ENCODE measurements at places on chromosomes 4 and X.

DNA sequence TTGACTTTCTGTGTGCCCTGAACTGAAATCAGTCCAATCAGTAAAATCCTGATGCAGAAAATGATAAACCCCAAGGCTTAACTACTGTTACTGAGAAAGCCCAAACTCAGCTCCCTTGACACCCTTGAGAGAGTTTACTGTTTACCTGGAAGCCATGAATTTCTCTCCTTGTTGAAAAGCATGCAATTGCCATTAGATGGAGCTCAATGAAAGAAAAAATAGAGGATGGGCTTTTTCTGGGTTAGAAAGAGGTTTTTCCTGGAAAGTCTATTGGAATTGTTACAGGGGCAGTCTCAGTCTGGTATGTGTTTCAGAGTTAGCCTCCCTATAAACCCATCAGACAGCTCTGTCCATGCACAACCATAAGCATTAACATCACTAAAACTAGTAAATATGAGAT, 66.4 kb upstream of the C4orf54 start:
- no peak for DNase-seq

DNA sequence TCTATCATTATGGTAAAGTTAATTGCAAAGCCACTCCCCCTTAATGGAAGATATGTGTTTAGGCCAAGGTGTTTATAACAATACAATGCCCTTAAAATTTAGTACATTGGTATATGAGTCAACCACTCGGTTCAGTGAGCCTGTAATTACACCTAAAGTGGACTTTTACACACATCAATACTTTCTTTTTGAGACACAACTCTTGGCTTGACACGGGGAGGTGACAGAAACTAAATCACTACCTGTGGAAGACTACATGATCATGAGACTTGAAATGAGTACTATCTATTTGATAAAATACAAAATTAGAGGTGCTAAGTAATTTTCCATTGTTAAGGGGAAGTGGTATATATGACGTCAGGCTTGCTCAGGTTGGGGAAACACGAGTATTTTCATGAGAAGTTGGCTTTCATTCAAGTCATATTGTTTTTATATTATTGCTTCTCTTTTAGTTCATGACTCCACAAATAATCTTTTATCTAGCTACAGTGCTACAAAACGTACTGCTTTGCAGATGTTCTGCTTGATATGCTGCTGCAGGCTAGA, 918.3 kb downstream of the ARAP2 start:
- no peak for DNase-seq

DNA sequence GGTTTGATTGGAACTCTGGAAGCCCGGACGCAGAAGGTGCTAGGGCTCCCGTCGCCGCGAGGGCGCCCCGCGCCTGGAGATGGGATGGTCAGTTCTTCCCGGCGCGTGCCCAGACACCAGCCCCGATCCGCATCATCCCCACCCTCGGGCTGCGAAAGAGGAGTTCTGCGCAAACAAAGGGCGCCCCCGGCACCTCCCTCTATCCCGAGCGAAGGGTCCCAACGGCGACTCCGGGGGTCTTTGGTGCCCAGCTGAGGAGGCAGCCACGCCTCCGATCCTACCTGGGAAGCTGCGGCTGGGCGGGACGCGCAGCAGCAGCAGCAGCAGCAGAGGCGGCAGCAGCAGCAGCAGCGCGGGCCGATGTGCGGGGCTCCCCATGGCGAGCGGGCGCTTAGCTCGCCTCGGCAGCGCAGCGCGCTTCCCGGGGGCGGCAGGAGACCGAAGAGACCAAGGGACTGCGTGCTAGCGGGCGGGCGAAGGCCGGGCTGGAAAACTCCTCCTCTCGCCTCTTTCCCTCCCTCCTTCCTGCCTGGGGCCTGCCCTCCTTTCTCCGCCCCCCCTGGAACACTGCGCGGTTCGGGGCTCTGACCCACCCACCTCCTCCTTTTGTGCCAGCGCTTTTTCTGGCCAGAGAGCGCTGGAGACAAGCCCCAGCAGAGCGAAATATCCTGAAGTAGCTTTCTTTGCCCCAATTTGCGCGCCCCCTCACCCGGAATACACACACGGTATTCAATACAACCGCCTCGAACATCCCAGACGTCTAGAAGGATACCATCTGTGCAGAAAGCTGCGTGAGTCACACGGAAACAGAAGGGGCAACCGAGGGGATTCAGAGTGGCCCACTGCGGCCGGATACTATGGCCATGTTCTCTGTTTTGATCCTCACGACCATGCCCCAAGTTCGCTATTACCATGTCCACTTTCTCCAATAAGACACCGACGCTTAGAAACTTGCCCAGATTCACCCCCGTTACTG, at the start of gene SRPX:
Gene SRPX, minus strand, starts transcription at position 457 of the 976 bp plus-strand sequence. Its CDS starts 79 bp downstream, at position 378.
- no peak for DNase-seq

DNA sequence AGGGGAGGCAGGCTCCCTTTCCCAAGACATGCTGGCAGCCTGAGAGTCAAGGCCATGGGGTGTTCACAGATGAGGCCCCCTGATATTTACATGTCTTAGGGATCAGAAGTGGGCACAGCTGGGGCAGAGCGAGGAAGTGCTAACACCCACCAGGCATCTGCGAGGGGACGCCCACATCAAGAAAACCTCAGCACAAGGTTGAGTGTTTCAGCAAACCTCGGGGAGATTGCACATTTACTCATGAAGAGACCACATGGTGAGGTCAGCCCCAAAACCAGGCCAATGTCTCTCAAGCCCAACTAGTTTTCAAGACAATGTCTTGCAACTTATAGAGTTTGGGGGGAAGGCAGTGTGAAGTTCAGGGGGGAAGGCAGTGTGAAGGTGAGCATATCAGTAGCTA, 55.2 kb downstream of the CLNK start:
- DNase-seq, result no peak

DNA sequence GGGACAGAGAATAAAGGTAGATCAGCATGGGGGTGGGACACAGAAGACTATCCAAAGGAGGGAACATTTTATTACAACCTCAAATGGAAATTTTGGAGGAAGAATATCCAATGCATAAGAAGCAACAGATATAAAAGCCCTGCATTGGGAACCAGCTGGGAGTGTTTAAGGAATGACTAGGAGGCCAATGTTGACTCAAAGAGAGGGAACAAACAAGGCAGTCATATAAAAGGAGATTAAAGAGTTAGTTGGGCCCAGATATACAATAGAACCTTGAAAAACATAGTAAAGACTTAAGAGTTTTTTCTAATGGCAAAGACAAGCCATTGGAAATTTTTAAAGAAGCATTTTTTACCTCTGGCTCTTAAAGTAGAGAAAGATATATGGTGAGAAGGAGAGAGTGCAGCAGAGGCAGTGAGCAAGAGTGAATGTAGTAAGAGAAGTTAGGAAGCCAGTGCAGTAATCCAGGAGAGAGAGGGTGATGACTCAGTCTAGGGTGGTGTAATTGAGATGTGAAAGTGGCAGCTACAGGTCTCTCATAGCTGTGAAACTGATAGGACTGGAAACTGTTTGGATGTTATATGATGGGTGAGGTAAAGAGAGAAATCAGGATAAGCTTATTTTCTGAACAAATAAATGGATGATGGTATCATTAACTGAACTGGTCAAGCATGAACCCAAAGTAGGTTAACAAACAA, 182.2 kb upstream of the ATOH1 start:
- DNase-seq, result no peak

GRCh38 chrX:133918361-133918771, 67.0 kb downstream of the GPC3 start:
- no peak for DNase-seq

All from C1 segment of cervical spinal cord (tissue), 14 donors.